Endothelial cell of umbilical vein (primary cell): ENCODE measurements at places on chromosomes 6 and 20. TPM values are rescaled to one million over a fixed set of nuclear protein-coding genes. Genes with fewer than 3 reads are reported as not detected.

Gene SLC22A1
- not detected in 2 replicates for total RNA-seq

Gene MCCD1
- not detected in 2 replicates for total RNA-seq

Gene HLA-DMB
- total RNA-seq = 0.39 TPM in 1 of 2 replicates, not detected in the other

Gene C20orf202
- not detected in 2 replicates for total RNA-seq

Gene SLC22A2
- not detected in 2 replicates for total RNA-seq

Gene LY6G6D
- total RNA-seq = not detected in 2 replicates

Gene SYS1
- total RNA-seq = 22.3 and 27.4 TPM in 2 replicates

Gene ERMARD
- 18.8 and 23.8 TPM in 2 replicates for total RNA-seq

Gene PSMB9
- 2.7 and 6.3 TPM in 2 replicates for total RNA-seq

Gene GPSM3
- total RNA-seq = 21.6 and 22.8 TPM in 2 replicates

Gene HSPA1L
- 0.74 and 0.77 TPM in 2 replicates for total RNA-seq

Gene PCK1
- total RNA-seq = not detected in 2 replicates

Gene VSX1
- total RNA-seq = not detected in 2 replicates

Gene ZNF334
- 0.30 and 1.6 TPM in 2 replicates for total RNA-seq

Gene TPBG
- 9.0 and 11.4 TPM in 2 replicates for total RNA-seq

Gene GTF3C6
- total RNA-seq = 88.1 and 96.4 TPM in 2 replicates

Gene HLA-DOA
- total RNA-seq = not detected in 2 replicates

Gene LY6G6F
- not detected in 2 replicates for total RNA-seq

Gene JPH2
- not detected in 2 replicates for total RNA-seq

Gene LTA
- total RNA-seq = 0.46 TPM in 1 of 2 replicates, not detected in the other

Gene RNF39
- total RNA-seq = not detected in 2 replicates

Gene KIAA1586
- total RNA-seq = 14.0 and 15.7 TPM in 2 replicates

Gene ZNF831
- not detected in 2 replicates for total RNA-seq

Gene CYP21A2
- 0.22 and 0.32 TPM in 2 replicates for total RNA-seq

Gene FERMT1
- total RNA-seq = 0.42 and 1.5 TPM in 2 replicates

Gene CD40
- total RNA-seq = 33.1 and 36.6 TPM in 2 replicates

Gene APOBEC2
- total RNA-seq = not detected in 2 replicates

Gene NKX2-4
- not detected in 2 replicates for total RNA-seq

Gene PRICKLE4
- 2.2 and 3.3 TPM in 2 replicates for total RNA-seq

Gene EDN1
- total RNA-seq = 493 and 514 TPM in 2 replicates

Gene ARMH2
- not detected in 2 replicates for total RNA-seq

Gene OR5V1
- total RNA-seq = not detected in 2 replicates

Gene HTR1E
- total RNA-seq = not detected in 2 replicates

Gene CRISP1
- not detected in 2 replicates for total RNA-seq

Gene PRL
- total RNA-seq = not detected in 2 replicates

Gene BPIFB4
- not detected in 2 replicates for total RNA-seq

Gene LCA5
- total RNA-seq = 4.2 and 4.9 TPM in 2 replicates

Gene RAD21L1
- not detected in 2 replicates for total RNA-seq

Gene KIAA1755
- total RNA-seq = 0.51 and 0.58 TPM in 2 replicates

Gene DPM1
- 38.7 and 41.9 TPM in 2 replicates for total RNA-seq

Gene GATA5
- not detected in 2 replicates for total RNA-seq

Gene ZNF341
- total RNA-seq = 3.9 and 4.9 TPM in 2 replicates

Gene HAO1
- not detected in 2 replicates for total RNA-seq

Gene MAP3K5
- 5.0 and 7.0 TPM in 2 replicates for total RNA-seq
